ENCODE measurements at places on chromosomes 12 and 14. TPM values are rescaled to one million over a fixed set of nuclear protein-coding genes. Genes with fewer than 3 reads are reported as not detected.
A peak's percentile ranks its signal among the peaks of the same experiment; 100 is the strongest.

- DNase-seq: peak; percentile 62
These were observed 56.0 kb downstream of the LLPH start for GRCh38 chr12:66074561-66074960.

GRCh38 chr14:67908052-67908754, 88.6 kb downstream of the RAD51B start:
- peak; percentile 8 for DNase-seq

- DNase-seq: no peak
These were observed 142.0 kb upstream of the PELI2 start for GRCh38 chr14:55976219-55976618.

DNA sequence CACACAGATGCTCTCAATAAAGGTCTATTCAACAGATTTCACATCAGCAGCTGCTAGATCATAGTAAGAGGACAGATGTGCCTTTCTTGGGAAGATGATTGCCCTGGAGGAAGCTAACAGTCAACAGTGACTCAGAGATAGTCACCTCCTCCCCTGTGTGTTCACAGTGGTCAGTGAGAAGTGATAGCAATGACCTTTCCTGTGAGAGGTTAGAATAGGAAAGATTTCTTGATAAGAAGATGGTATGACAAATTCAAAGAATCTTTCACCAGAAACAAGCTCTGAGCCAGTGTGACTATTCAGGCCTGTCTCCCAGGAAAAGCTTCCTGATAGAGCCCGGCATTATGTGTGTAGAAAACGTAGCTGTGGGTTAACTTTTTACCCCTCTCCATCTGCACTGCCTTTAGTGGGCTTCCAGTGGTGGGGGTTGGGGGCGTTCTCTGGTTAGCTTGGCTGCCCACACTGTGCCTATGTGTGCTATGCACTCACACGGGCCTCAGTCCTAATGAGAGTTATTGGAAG, 66.4 kb upstream of the ARHGAP5 start:
- DNase-seq: peak; percentile 96

- no peak for DNase-seq
These were observed 207.0 kb downstream of the PHETA1 start for GRCh38 chr12:111161898-111162297.

DNA sequence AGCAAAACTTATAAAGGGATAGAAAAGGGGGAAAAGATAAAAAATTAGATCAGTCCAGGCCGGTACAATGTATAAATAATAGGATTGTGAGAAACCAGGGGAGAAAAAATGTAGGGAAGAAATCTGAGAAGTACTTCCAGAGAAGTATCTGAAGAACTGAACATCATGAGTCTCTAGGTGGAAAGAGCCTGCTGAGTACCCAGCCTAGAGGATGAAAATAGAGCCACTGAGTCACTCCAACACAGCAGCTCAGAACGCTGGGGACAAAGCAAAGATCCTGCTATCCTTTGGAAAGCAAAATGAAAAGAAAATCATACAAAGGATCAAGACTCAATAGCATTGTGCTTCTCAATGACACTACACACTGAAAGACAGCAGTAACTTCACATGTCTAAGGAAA, 138.0 kb downstream of the ANO6 start:
- DNase-seq: no peak

DNA sequence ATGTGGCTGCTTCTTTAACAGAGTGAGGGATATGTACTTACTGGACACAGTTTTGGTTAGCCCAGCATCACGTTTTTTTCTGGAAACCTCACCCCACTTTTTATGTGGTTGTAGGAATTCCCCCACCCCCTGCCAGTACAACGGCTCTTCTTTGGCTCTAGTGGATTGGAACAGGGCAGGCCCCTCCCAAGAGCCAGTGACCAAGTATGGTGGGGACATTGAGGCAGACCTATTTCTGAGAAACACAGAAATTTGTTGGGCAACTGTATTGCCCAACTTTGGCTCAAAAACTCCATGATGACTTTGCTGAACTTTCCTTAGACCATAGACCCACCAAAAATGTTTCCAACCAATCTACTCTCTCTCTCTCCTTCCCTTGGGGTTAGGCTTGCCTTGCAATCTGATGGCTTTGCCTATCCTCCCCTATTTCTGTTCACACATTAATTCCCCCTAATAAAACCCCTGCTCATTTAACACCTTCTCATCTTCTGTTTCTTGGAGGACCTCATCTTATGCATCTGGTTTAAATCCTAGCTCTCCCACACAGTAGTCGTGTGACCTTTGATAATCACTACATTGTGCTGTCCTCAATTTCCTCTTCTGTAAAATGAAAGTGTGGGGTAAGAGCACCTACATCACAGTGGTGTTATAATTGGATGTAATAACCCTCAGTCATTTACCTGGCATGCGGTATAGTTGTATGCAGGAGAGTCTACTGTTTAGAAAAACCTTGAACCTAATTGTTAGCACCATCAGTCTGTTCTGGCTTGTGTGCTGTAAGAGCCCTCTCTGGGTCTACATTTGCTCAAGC, 71.7 kb downstream of the IGF1 start:
- DNase-seq: no peak

- DNase-seq: no peak
These were observed 570.0 kb upstream of the FLRT2 start for GRCh38 chr14:84959851-84960520.

GRCh38 chr12:27548301-27549199, 24.5 kb downstream of the PPFIBP1 start:
- peak; percentile 57 for DNase-seq

DNA sequence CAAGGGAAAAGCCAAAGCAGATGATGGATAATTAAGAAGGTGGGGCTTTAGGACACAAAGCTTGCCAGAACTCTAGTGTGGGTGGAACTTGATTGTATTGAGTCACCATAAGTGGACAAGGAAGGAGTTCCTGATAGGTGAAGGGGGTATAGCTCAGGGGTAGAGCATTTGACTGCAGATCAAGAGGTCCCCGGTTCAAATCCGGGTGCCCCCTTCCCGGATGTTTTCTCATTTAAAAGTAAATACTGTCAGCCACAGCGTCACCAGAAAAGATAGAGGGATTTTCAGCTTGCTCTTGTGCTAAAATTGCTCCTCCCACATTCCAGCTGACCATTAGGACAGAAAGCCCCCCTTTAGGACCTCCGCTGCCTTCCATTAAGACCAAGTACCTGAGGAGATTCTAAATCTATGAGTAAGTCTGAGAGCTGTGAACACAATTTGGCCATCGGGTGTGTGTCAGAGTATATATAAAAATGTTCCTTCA, 36.6 kb downstream of the DCAF4 start:
- peak; percentile 89 for DNase-seq

- DNase-seq: peak; percentile 51
These were observed 1.6 kb upstream of the ATP2B1 start for GRCh38 chr12:89709995-89710872.

DNA sequence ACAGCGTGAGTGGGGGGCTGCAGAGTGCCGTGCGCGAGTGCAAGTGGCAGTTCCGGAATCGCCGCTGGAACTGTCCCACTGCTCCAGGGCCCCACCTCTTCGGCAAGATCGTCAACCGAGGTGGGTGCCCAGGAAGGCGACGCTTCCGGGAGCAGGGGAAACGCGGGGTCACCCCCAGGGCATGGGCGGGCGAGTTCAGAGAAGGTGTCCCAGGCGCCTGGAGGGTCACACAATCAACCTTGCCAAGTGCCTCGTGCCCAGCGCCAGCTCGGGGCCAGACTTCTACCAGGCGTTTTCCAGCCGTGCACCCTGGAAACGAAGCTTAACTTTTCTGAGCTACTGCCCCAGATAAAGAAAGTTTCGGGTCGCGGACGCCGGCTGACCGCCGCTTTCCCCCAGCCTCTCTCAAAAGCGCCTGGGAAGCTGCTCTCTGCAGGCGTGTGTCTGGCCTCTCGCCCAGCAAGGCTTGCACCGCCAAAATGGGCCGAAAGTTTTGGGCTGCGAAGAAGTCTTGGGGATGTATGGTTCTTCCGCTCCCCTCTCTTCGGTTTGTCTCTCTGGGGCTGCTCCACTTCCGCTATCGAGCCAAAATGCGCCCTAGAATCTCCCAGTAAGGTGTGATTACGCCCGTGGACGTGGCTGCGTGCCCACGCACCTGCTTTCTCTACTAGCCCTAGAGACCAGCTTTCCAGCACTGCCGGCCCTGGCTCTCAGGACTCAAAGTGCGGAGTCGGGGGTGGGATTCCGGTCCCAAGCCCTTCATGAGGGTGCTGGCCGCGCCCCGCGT, 1.7 kb downstream of the WNT1 start:
- DNase-seq: no peak

DNA sequence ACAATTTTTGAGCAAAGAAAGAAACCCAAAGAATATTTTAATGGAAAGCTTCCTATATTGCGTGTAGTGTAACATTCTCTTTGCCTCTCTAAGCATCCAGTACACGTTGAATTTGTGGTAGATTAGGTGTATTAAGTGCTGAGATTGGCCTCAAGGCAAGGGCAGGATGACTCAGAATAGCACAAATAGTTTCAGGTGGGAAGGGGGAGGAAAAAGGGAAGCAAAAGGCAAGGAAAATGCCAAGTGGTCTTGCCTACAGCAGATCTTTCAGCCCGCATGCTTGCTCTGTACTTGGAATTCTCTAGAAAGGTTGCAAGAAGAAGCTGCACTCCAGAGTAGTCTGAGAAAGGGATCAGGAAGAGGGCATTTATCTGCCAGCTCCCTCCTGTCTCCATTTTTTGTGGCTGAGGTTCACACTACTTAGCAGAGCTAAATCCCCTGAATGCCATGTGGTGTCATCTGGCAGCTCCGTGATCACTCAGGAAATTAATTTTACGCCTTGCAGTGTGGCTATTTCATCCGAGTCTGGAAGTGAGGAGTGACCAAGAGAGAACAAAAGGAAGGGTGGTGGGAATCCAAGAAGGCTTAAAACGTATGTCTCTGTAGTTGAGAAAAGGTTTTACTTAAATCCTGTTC, 28.5 kb downstream of the CDKN1B start:
- DNase-seq: peak; percentile 62

The CLEC2A gene
- not detected for total RNA-seq
